Upper lobe of right lung (tissue), 1 donor: ENCODE measurements at places on chromosomes 13 and 19.

GRCh38 chr19:30342901-30343300 lies 29.3 kb upstream of the ZNF536 start:
- no peak for DNase-seq

DNA sequence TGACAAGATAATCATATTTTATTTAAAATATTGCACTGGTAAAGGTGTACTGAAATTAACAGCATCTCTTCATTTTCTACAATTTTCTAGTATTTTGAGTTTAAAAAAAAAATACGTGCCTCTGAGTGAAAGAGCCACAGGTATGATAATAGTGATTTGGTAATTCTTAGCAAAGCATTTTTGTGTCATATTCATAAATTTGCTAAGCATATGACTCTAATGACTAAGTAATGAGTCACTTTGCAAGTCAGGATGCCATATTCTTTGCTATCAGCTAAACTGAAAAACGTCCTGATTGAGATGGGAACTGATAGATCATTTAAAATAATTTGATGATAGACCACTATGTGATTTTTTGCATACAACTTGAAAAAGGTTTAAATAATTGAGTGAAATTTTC lies 136.1 kb upstream of the IRS2 start:
- DNase-seq, result no peak

DNA sequence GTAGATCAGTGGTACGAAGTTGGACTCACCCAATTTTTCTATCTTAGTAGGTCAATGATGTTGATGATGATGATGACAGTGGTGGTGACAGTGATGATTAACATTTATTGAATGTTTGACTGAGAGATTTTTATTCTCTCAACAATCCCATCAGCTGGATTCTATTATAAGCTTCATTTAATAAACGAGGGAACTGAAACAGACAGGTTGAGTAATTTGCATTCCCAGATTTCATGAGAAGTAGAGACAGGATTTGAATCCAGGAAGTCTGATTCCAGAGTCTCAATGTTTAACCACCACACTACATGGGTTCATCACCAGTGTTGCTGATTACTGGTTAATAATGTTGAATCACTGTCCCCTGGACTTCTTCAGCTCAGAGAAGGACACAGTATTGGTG lies 168.9 kb downstream of the FLT1 start:
- DNase-seq, result no peak

DNA sequence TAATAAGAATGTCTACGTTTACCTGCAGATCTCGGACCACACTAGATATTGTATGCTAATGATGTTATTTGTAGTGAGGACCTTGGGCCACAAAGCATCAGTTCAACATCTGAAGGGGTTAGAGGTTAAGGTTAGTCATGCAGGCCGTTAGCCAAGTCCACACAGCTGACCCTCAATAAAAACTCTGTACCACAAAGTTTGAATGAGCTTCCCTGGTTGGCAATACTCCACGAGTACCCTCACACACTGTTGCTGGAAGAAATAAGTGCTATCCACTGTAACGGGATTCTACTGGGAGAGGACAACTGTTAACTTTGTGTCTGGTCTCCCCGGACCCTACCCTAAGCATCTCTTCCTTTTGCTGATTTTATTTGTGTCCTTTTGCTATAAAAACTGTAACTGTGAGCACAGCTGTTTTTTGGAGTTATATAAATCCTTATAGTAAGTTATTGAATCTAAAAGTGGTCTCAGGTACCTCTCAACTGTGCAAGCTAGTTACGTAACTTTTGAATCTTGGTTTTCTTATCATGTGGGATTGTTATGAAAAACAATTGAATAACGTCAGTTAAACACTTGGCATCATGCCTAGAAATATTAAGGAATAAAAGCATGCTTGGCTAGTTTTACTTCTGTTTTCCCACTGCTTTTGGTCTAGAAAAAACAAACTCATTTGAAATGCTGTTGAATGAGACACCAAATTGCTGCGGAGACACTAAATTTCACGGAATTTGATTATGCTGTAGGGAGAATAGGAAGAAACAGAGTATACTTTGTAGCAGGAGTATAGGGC lies 181.5 kb downstream of the DNAJC3 start:
- DNase-seq, result no peak

GRCh38 chr13:79271616-79272015 lies 134.4 kb downstream of the RBM26 start:
- DNase-seq, result no peak

GRCh38 chr19:33646306-33646705 lies 24.6 kb downstream of the CHST8 start:
- DNase-seq, result no peak

GRCh38 chr19:1060689-1061088 lies 6.3 kb upstream of the ARHGAP45 start:
- no peak for DNase-seq

- DNase-seq, result no peak
Observed at GRCh38 chr13:21964686-21965085, 293.8 kb downstream of the FGF9 start.

- no peak for DNase-seq
Observed at GRCh38 chr19:36093687-36094086, 17.3 kb upstream of the OVOL3 start.

GRCh38 chr13:114059946-114060860 lies 72.2 kb downstream of the RASA3 start:
- DNase-seq, result no peak

GRCh38 chr19:11194656-11195558 lies 2.4 kb downstream of the KANK2 start:
- DNase-seq, result no peak

DNA sequence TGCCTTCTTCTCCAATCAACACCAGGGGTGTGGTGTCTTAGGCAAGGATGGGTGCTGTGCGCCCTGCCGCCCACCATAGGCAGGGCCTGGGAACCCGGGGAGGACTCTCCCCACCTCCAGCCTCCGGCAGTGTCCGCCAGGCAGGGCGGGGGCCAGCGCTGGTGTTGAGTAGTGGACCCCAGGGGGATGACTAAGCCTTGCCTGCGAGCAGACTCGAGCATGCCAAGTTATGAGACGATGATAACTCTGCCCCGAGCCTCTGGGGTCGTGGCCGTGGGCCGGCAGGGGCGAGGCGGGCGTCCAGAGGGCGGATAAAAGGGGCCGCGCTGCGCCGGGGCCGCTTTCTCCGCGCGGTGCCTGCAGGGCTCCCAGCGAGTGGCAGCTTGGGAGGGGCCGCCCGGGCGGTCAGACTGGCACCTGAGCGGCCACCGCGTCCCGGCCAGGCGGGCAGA lies at the start of gene MEDAG:
MEDAG (plus strand) TSS at position 340 of the 452 bp plus-strand sequence. CDS start 245 bp downstream, outside the sequence.
- peak; percentile 67 for DNase-seq

- DNase-seq, result no peak
Observed at GRCh38 chr19:28495046-28495445, 717.9 kb downstream of the UQCRFS1 start.

GRCh38 chr19:43305642-43306041 lies 36.3 kb upstream of the PSG9 start:
- no peak for DNase-seq

DNA sequence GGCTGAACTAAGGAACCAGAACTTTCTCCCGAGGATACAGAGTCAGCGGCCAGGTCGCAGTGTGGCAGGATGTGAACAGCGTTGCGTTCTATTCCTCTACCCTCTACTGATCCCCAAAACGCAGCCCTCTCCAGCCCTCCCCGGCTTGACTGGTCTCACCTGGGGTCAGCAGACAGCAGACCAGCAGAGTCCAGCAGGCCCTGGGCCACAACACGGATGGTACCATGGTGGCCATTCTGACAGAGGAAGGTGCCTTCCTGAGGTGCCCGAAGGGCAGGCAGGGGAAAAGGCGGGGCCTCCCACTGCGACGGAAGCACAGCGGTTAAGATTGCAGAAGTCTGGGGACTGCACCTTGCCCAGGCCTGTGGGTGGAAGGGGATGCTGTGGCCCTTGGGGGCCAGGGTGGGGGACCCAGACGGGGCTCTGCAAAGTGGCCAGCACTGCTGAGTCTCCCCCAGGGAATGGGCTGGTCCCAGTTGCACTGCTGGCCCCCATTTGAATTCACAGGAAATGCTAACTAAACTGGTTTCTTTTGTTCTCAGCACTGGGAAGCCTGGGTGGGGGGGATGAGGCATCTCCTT lies at the start of gene ICAM3:
ICAM3 (minus strand) TSS at position 245 of the 581 bp plus-strand sequence; CDS start at position 235, 10 bp downstream.
- no peak for DNase-seq

DNA sequence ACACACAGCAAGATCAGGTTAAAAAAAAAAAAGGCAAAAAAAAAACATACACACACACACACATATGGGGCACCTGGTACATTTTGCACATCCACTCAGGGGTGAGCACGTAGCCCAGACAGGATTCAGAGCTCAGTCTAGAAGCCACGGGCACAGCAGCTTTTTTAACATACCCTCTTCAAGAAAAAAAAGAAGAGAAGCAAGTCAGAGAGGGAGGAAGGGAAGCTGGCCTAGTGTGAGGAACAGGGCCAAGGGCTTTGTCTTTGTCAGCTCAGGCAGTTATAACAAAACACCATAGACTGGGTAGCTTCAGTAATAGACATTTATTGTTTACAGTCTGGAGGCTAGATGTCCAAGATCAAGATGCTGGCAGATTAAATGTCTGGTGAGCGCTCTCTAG lies 2.3 kb upstream of the TPM4 start:
- no peak for DNase-seq

DNA sequence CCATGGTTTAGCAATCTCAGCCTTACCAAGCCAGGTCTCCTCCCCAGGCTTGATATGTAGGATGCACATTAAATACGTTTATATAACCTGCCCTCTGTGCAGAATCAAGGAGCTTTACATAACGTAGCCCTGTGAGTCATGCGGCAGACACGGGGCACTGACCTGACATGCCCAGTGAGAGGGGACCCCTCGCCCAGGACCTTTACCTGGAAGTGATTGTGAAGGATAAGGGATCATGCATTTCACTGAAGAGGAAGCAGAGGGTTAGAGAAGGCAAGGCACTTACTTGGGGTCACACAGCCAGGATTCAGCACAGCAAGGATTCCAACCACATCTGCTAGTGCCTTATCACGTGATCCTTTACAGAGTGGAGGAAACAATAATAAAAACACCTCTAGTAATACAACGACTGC lies 18.9 kb upstream of the FOSB start:
- DNase-seq, result no peak

GRCh38 chr19:17841810-17842662 lies 5.7 kb downstream of the JAK3 start:
- DNase-seq, result peak; percentile 79

GRCh38 chr13:99983499-99984401 lies 2.2 kb downstream of the ZIC2 start:
- DNase-seq, result no peak

DNA sequence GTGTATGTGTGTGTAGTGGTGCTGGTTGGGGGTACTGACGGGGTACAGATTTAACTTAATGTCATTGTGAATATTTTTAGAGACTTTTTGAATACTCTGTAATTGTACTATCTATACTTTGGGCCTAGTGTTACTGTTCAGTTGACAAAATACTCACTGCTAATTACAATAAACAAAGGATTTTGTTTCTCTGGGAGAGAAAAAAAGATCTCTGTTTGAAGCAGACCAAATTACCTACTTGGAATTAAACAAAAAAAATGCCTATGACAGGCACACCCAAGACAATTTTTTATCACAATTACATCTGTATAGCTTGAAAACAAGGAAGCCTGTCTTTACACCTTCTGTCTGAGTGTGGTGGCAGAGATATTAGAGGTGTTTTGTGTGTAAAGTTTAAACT lies 45.1 kb downstream of the OLFM4 start:
- no peak for DNase-seq

DNA sequence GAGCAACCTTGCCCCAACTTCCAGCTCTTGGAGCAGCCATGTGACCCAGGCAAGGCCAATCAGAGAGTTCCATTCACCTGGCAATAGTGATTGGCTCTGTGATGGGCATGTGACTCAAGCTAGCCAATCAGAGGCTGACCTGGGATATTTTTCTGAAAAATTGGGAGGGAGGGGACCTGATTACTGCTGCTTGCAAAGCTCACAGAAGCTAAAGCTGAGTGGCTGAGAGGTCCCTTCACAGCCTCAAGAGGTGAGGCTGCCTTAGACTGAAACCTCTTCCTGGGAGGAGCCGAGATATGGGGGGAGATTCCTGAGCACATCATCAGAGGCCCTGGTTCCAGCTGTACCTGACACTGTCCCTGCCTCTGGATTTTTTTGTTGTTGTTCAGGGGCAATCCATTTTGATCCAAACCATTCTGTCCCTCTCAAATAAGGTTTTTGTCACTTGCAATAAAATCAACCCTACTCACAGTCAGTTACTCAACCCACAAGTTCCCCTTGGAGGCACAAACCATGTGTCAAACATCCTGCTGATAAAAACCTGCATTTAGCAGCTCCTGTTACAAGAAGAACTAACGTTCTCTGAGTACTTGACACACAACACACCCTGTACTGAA lies 4.8 kb downstream of the CIB3 start:
- no peak for DNase-seq

DNA sequence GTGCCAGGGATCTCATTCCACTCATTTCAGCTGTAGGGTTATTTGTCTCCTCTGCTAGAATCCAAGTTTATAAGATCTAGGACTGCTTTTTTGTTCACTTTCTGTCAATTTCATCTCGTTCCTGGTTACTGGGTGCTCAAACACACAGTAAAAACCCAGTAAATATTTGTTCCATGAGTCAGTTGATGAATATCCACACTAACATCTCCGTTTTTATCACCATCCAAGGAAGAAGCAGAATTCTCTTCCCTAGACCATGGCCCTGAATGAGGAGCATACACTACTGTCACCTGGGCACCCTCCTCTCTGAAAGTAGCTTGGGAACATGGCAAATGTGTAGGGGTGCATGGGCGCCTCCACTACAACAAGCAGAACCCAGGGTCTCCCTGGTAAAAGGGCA lies 390.8 kb downstream of the FOXO1 start:
- DNase-seq, result no peak

- no peak for DNase-seq
Observed at GRCh38 chr13:108527844-108528243, 101.6 kb upstream of the MYO16 start.

DNA sequence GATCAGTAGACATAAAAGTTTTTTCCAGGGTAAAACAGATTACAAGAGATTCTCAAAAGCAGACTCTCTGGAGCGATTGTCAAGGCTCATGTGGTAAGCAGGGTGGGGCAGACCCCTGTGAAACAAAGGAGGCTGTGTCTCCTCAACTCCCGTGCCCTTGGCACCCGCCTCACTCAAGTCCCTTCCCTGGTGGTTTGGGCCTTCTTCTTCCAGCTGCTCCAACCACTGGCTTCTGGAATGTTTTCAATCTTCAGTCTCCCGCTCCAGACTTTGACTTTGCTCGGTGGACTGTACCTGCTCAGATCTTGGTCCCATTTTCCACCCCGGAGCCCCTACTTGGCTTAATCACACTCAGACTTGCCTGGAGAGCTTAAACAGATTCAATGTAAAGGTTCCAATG lies 74.8 kb upstream of the STK24 start:
- no peak for DNase-seq
